Karpas-422 (cell line): ENCODE measurements at places on chromosomes 6 and 20. TPM values are rescaled to one million over a fixed set of nuclear protein-coding genes. Genes with fewer than 3 reads are reported as not detected.

The CST2 gene
- not detected in 2 replicates for total RNA-seq

The APCDD1L gene
- not detected in 2 replicates for total RNA-seq

DNA sequence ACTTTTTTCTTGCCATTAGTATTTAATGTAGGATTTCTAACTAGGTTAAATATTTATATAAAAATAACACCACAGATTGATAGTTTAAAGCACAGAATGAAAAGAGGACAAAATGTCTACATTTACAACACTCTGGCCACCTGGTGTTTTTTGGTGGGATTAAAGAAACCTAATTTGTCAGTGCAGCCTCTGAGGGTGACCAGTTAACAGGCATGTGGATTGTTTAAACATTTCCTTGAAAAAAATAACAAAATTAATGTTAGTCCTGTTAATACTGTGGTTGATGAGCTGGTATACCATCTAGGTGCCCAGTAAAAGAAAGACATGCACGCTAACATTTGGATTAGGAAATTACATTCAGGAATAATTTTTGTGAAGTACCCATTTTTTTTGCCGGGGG, 8.8 kb downstream of the SLC9A8 start:
- DNase-seq: no peak

- DNase-seq: peak; percentile 83
Observed at GRCh38 chr20:45322952-45323383, 14.9 kb upstream of the MATN4 start.

DNA sequence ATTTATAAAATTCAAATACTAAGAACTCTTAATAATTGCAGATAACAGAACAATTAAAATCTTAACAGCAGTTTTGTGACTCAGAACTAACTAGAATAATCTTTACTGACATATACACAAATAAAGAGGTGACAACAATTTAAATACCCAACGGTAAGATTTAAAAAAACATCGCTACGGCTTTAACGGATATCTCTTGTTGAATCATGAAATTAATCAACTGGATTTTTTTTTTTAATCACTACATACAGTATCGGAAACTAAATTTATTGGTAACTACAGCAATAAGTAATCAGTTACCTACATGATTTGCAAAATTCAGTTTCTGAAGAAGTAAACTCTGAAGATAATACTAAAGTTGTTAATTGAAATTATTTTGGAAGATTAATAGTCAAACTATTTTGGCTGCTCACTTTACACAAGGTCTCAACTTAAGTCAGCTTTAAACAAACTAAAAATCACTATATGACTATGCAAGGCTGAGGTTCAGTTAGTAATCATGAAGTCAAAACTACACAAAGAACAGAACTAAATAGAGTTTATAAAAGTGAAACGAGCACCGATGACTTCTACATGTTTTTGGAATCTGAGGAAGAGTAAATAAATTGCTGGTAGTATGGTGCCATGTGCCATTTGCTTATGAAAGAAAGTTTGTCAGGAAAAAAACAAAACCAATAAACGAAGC, 128.8 kb downstream of the HUS1B start:
- no peak for DNase-seq
